ENCODE measurements at places on chromosomes 6 and 20.

GRCh38 chr20:7882076-7882475 lies 58.2 kb downstream of the HAO1 start:
- no peak for DNase-seq
- H3K27ac ChIP-seq: no peak overlapping the region
- no peak overlapping the region for H3K4me3 ChIP-seq
- no peaks in the 10 kb centered on the region for H3K4me1 ChIP-seq
- H3K36me3 ChIP-seq: no peaks in the 10 kb centered on the region

DNA sequence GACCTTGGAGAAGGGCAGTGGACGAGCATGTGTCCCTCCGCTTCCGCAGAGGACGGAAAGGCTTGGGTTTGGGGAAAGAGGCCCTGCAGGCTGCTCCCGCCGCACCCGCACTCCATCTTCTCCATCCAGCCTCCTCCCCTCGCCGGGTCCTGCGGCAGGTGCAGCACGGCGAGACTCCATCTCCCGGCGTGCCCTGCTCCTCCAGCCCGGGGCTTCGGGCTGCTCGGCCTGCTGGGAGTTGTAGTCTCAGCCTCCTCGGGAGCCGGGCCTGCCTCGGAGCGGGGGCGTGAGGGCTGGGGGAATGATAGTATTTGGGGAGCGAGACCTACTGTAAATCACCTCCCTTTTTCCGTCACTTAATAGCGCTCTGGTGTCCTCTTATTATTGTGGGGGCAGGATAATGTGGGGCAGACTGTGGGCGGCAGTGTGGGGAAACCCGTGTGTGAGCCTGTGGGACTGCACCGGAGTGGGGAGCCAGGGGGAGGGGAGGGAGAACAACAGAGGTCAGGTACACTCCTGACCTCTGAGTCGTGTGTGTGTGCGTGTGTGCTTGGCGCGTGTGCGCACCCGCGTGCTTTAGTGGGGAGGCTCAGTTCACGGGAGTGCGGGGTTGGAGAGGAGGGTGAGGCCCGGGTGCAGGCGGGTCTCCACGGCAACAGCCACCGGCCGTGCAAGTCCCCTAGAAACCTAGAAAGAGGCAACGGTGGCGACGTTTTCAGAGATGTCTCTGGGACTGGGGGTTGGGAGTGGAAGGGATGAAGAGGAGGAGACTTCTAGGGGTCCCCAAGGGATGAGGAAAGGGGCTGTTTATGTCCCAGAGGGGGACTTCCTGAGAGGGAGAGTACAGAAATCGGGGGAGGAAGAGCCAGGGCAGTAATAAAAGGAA lies 4.1 kb downstream of the TTBK1 start:
- no peaks in the 10 kb centered on the region for H3K4me1 ChIP-seq
- peaks cover 61% of the 10 kb centered on the region for H3K27me3 ChIP-seq
- no peaks in the 10 kb centered on the region for H3K36me3 ChIP-seq
- DNase-seq: peak; percentile 95
- H3K4me3 ChIP-seq: peak overlapping the region; percentile 84

DNA sequence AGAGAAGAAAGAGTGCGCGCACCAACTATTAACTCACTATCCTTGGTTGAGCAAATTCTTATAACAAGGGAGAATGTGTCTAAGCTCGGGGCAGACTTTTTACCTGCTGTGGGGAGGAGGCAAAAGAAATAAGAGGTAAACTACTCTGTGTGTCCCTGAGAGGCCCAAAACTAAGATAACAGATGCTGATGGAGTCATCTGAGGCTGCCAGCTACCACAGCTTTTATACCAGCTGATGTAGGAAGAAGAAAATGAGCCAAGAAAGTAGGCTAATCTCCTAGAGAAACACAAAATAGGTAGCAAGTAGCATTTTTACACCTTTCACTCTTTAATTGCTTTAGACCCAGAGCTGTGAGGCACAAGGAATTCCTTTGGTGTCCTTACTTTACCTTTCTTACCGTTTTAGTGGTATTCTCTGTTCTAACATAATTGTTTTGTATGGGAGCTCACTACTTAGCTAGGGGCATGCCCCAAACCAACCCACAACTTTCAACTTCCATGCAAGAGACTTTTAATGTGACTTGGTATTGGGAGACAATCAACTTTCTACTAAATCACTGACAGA lies 27.8 kb upstream of the PIM1 start:
- no peaks in the 10 kb centered on the region for H3K36me3 ChIP-seq
- peaks cover 8% of the 10 kb centered on the region for H3K27me3 ChIP-seq
- H3K4me3 ChIP-seq: no peak overlapping the region

DNA sequence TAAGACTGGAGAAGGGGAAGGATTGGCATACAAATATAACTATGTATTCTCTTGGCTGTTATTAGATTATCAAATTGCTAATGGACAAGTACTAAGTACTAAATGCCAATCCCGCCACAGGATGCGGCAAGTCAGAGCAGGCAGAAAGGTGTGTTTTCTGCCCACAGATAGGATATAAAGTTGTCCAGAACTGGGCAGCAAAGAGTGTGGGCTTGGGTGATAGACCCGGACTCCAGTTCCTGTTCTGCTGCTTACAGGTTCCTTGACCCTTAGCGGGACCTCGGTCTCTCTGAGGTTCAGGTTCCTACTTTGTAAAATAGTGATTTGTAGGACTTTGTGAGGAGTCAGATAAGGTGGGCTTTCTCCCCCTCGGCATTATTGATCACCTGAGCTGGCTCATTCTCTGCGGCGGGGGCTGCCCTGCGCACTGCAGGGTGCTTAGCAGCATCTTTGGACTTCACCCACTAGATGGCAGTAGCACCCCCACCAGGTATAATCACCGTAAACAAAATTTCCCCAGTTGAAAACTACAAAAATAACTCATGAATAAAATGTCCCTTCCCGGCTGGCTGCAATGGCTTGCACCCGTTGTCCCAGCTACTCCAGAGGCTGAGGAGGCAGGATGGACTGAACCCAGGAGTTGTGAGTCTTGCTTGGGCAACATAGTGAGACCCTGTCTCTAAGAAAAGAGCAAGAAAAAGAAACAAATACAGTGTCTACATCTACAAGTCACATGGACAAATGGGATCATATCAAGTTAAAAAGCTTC lies 193.1 kb downstream of the DOK5 start:
- H3K27ac ChIP-seq: no peak overlapping the region
- H3K36me3 ChIP-seq: no peaks in the 10 kb centered on the region
- DNase-seq: peak; percentile 77
- no peaks in the 10 kb centered on the region for H3K27me3 ChIP-seq

- DNase-seq: no peak
- no peaks in the 10 kb centered on the region for H3K27me3 ChIP-seq
These were observed 825.5 kb upstream of the MANEA start for GRCh38 chr6:94751641-94752329.

DNA sequence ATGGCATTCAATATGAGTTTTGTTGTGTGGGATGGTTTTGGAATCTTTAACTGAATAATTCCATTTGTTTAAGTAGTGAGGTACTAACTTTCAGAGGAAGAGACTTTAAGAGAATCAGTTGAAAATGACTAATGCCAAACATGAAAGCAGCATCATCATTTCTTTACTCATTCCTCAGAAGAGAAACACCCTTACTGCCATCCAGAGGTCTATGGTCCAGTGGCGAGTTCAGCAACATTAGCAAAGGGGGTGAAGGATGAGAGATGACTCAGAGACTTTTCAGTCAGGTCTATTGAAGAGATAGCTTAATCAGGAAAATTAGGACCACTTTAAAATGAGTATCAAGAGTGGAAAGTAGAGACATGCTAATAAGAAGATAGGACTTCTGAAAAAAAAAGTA lies 118.8 kb downstream of the COL19A1 start:
- no peak overlapping the region for H3K27ac ChIP-seq
- H3K4me3 ChIP-seq: no peak overlapping the region
- no peaks in the 10 kb centered on the region for H3K36me3 ChIP-seq

DNA sequence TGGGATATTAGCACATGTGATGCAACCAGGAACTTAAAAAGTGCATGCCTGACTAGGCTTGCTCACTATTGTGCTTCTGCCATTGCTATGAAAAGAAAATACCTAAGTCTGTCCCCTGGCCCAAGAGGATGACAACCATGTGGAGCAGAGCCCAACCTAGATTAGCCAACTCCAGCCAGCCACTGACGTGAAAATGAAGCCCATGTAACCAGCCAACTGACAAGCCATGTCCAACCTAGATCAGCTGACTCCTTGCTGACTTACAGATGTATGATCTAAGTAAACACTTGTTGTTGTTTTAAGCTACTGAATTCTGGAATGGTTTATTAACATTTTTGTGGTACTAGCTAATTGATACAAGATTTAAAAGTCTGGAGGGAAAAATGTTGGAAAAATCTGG lies 47.5 kb downstream of the PIGU start:
- no peaks in the 10 kb centered on the region for H3K4me1 ChIP-seq
- H3K36me3 ChIP-seq: peaks cover 21% of the 10 kb centered on the region
- H3K4me3 ChIP-seq: no peak overlapping the region
- H3K27ac ChIP-seq: no peak overlapping the region

- H3K4me1 ChIP-seq: no peaks in the 10 kb centered on the region
- H3K27ac ChIP-seq: no peak overlapping the region
- H3K36me3 ChIP-seq: no peaks in the 10 kb centered on the region
- no peak overlapping the region for H3K4me3 ChIP-seq
These were observed 309.5 kb downstream of the TAF4 start for GRCh38 chr20:61755971-61756845.

DNA sequence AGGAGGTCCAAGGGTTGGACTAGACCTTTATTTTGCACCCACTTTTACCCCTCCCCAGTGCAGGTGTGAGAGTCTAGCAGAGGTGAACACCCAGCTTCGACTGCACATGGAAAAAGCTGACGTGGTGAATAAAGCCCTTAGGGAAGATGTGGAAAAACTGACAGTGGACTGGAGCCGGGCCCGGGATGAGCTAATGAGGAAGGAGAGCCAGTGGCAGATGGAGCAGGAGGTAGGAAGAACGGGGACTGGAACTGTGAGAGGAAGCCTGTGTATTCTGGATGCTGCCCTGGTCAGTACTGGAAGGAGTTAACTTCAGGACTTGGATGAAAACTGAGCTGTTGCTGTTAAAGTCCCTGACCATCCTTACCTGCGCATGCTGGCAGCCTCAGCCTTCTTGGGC lies 10.6 kb downstream of the CEP250 start:
- H3K4me1 ChIP-seq: no peaks in the 10 kb centered on the region
- no peaks in the 10 kb centered on the region for H3K27me3 ChIP-seq
- H3K36me3 ChIP-seq: peaks cover 47% of the 10 kb centered on the region
- no peak overlapping the region for H3K27ac ChIP-seq
- no peak for DNase-seq

Data from endodermal cell (in vitro differentiated cells).